ENCODE measurements at places on chromosomes 1 and 21.
A peak's percentile ranks its signal among the peaks of the same experiment; 100 is the strongest.

DNA sequence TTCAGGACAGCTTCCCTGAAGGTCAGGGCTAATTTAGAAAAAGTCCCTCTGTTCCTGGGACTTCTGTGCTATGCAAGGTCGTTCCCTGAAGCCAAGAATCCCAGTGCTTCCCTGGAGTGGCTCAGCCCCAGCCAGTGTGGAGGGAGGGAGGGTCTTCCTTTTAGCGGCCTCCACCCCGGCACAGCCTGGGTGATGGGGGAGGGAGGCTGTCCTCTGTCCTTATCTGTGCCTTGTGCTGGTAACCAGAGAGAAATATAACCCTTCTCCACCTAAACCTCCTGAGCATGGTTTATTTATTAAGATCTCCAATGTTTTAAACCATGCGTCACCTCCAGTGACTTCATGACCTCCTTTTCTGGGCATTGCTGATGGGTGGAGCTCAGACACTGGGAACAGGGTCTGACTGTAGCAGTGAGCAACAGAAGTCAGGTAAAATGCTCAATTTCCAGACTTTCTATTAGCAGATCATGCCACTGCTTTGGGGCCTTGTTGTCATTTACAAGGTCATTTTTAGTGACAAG is 157.1 kb downstream of the DSCAM start:
- no peak for DNase-seq

GRCh38 chr1:49048188-49048587 is 271.5 kb upstream of the BEND5 start:
- DNase-seq, result no peak

GRCh38 chr1:13730751-13731482 is 30.9 kb downstream of the PRDM2 start:
- peak; percentile 87 for DNase-seq

DNA sequence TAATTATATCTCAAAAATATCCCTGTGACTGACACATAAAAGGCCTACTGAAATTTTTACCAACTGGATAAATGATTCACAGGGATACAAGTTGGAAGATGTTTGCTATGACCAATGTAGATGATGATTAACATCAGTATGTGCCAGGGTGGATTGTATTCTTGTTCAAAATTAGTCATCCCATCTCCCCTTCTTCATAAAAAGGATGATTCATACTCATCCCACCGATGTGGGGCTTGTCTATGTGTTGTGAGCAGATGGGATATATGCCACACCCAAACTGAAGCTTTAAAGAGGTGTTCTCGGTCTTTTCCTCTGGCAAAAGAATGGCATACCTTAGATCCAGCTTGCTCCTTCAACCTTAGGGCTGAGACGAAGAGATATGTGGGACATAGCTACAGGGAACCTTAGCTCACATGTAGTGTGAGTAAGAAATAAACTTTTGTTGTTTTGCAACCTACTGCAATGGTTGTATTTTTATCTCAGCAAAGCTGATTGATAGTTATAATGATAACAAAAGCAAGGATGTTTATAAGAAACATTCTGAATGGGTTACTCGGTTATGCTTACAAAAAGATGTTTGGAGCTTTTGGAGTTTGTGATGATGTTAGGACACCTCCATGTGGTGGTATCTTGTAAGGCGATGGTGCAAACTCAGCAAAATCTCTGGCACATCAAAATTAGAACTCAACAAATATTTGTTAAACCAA is 29.4 kb downstream of the SPATA17 start:
- DNase-seq, result no peak

- DNase-seq, result no peak
Measured at GRCh38 chr1:68011657-68012375, 38.6 kb downstream of the DIRAS3 start.

- DNase-seq, result no peak
Measured at GRCh38 chr21:32713726-32714125, 14.1 kb downstream of the SYNJ1 start.

DNA sequence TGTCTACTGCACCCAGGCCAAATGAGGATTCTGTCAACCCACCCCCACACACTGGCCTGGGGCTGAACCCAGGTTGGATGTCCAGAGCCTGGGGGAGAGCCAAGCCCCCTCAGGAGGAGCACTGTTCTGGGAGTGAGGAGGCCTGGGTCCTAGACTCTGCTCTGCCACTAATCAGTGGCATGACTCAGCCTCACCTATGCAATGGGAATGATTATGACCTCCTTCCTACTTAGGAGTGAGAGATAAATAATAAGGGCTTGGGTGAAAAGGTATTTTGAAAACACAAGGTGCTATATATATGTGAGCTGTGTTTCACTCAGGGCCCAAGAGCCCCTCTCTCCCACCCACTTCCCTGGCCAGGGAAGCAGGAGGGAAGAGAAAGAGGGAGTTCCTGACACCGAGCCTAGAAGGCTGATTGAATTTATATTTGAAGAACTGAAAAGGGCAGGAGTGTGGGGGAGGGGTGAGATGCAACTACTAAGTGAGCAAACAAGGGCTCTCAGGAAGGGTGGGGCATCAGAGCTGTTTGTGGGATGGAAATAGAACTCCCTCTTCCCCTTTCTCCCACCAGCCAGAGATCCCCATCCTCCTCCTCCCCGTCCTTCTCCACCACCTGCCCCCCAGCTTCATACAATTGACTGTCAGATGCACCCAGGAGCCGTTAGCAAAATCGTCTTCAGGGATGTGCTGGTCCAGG is 8.2 kb downstream of the IGSF9 start:
- no peak for DNase-seq

GRCh38 chr1:223012938-223013337 is 130.1 kb downstream of the TLR5 start:
- DNase-seq, result no peak

- DNase-seq, result no peak
Measured at GRCh38 chr1:229815076-229815475, 189.0 kb downstream of the URB2 start.

DNA sequence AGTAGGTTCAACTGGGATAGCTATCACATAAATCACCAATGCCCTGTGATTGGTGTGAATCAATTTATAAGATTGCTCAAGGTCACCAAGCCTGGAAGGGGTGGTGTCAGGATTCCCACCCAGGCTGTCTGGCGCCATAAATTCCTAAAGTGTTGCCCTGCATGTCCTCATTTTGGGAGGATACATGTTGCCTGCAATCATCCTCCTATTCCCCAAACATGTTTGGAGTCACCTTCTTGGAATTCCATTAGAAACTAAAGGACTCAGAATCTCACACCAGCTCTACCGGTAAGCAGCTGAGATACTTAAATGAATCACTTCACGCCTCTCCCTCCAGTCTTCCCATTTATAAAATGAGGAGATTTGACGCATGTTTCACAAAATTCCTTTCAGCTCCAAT is 54.1 kb upstream of the SLC45A1 start:
- no peak for DNase-seq

DNA sequence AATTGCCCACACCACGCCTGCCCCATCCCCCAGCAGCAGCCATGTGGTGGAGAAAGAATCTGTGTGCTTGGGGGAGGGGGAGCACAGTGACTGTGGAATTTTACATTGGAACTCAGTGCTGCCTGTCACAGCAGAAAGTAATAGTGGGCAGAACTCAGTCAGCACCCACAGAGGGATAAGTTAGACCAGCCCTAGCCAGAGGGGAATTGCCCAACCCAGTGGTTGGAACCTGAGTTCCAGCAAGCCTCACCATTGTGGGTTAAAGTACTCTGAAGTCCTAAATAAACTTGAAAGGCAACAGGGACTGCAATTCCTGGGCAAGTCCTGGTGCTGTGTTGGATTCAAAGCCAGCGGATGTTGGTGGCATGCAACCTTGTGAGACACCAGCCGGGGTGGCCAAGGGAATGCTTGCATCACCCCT is 88.8 kb downstream of the MRPL39 start:
- DNase-seq, result no peak

DNA sequence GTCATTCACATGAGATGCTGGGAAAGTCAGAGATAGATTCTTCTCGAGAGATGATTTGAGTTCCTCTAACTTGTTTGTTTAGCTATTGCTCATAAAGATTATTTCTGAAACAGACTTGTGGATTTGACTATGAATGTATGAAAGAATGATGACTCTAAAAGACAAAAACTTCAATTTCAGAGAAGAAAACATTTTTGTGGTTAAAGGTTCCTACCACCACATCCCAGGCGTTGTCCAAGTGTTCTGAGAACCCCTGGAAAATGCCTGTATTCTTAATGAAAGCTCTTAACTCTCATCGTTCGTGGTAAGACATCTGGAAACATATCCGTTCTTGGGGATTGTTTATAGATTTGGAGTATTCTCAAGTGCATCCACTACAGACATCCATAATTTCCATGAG is 228.7 kb downstream of the BARHL2 start:
- no peak for DNase-seq

GRCh38 chr1:230698130-230698529 is 15.8 kb downstream of the AGT start:
- DNase-seq, result no peak

DNA sequence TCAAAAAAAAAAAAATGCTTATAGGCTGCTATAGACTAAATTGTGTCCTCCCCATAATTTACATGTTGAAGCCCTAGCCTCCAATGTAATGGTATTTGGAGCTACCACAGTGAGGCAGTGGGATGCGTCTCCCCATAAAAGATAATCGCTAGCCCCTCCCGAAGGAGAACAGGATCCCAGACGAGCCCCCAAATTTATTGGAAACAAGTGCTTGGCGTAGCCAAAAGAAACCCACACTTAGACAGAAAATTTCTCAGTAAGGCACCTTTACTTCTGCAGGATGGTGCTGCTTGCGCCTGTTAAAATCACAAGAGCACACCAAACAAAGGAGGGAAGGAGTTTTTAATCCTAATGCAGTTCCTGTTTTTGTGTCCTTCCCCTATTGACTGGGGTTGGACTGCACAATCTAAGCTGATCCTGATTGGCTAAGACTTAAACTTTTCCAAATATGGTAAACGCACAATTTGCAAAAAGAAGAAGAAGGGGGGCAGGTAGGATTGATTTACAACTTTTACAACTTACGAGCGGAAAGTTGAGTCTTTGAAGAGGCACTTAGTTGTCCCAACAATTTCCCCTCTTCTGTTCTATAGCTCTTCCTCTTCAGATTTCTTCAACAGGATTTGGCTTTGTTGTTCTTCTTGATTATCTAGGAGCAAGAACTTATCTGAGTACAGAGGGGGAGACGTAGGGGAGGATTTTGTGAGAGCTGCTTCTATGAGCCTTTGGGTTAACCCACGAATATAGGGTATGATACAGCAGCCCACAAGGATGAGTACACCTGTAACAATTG is 3.0 kb upstream of the IPP start:
- DNase-seq, result no peak

GRCh38 chr1:229196404-229197264 is 74.3 kb upstream of the RAB4A start:
- no peak for DNase-seq

DNA sequence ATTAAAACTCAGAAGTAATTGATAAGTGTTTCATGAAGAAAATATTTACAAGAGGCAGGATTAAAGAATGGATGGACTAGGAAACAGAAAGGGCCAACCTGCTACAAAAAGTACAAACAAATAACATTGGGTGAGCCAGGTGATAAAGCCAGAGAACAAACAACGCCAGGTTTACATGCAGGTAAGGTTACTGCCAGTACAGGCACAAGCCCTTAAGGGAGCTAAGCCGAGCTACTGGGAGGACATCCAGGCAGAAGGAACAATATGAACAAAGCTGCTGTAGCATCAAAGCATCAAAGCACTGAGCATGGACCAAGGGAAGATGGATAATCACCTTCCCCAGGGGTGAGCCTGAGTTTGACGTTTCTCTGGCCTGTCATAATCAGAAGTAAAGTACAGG is 380.7 kb downstream of the SEC16B start:
- DNase-seq, result no peak

GRCh38 chr1:180950321-180950720 is 37.6 kb downstream of the KIAA1614 start:
- DNase-seq, result no peak

- DNase-seq, result no peak
Measured at GRCh38 chr1:186845576-186846210, 16.9 kb downstream of the PLA2G4A start.

GRCh38 chr1:229102741-229103391 is 168.0 kb upstream of the RAB4A start:
- no peak for DNase-seq

- DNase-seq, result no peak
Measured at GRCh38 chr1:200907611-200908097, 13.0 kb downstream of the INAVA start.

- DNase-seq, result peak; percentile 66
Measured at GRCh38 chr1:151720974-151721787, at the start of gene RIIAD1. TSS of gene RIIAD1 (plus strand) at chr1:151721522. CDS start at chr1:151721537, 15 bp downstream.

GRCh38 chr1:99218999-99219398 is 45.3 kb upstream of the PLPPR4 start:
- DNase-seq, result no peak

- DNase-seq, result no peak
Measured at GRCh38 chr1:119453021-119453420, 38.1 kb downstream of the HSD3B2 start.

DNA sequence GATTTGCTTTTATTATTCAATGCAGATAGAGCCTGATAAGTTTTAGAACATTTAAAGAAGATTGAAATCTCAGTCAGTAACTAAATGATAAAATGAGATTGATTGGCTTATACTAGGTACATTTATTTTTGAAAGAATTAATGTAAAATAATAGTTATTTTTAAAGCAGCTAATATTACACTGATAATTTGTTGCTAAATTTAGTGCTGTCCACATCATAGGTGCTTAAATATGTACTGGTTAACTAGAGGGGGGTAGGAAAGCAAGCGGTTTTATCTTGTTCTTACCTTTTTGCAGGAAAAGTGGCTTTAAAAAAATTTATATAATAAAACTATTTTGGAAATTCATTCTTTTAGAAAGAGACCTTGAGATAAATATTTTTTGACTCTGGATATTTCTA is 40.4 kb upstream of the RWDD3 start:
- DNase-seq, result no peak

GRCh38 chr1:110956586-110956985 is 7.1 kb downstream of the LRIF1 start:
- DNase-seq, result no peak

DNA sequence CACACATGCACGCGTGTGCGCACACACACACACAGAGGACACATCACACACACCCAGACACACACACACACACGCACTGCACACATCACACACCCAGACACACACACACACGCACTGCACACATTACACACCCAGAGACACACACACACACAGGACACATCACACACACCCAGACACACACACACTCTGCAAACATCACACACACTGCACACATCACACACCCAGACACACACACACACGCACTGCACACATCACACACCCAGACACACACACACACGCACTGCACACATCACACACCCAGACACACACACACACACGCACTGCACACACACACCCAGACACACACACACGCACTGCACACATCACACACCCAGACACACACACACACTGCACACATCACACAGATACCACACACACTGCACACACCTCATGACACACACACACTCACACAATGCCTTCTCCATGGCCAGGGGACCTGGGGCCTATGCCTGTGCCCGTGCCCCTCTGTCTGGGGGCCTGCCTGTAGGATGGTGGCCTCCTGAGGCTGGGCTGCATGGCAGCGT is 24.4 kb downstream of the CRYAA start:
- no peak for DNase-seq

GRCh38 chr1:116457946-116458604 is 85.0 kb downstream of the ATP1A1 start:
- no peak for DNase-seq

- DNase-seq, result peak; percentile 19
Measured at GRCh38 chr1:27979151-27979858, 19.5 kb downstream of the XKR8 start.

- no peak for DNase-seq
Measured at GRCh38 chr1:63705078-63705477, 68.7 kb upstream of the ROR1 start.

- no peak for DNase-seq
Measured at GRCh38 chr21:31078796-31079195, 40.5 kb upstream of the KRTAP19-8 start.

GRCh38 chr21:36320421-36321324 is 676 bp downstream of the MORC3 start:
- no peak for DNase-seq

Data from CD4-positive, alpha-beta T cell treated with Interleukin-6 for 4 hours (primary cell).